ENCODE measurements at places on chromosomes 2 and 18.

- DNase-seq = peak; percentile 2
These were observed 39.0 kb upstream of the MAL start for GRCh38 chr2:94986392-94986963.

DNA sequence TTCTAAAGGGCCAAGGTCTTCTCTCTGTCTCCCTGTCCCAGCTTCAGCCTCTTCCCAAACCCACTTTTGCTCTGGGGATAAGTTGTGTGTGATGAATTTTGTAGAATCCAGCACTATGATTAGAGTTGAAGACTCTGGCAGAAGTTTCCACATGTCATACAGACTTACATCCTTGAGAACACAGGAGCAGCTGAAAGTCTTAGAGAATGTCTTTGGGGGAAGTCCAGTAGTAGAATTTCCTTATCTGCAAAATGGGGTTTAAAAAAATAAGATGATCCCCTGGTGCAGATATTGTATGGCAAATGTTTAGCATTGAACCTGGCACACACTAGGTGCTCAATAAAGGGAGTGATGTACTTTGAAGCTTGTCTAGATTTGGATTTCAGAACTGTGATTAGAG is 65.2 kb downstream of the TMEM247 start:
- DNase-seq = no peak

DNA sequence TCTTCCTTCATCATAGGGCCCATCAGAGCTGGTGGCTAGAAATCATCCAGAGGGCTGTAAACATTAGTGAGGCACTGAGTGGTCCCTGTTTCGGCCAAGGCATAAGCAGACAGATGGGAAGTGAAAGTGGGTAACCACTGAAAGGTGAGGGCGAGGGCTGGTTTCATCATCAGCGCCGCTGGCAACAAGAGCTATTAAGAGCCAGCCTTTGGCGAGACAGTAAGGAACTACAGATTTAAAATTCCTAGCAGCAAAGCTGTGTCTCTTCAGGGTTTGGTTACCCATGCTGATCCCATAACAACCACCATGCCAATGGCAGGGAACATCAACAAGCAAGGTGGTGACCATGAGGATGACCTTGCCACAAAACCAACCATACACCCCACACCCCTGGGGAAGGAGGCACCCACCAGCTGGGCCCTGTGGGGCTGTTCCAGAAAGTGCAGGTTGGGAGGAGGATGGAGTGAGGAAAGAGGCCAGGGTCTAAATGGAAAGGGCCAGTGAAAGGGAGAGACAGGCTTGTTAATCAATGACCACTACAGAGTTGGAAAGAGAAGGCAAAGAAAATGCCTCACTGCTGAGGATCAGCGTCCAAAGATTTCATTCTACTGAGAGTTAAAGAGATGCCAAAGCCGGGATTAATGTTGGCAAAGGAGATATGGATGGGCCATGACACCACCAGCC is 9.0 kb upstream of the SLC20A1 start:
- no peak for DNase-seq

GRCh38 chr2:8300216-8300615 is 381.6 kb upstream of the ID2 start:
- DNase-seq = no peak

GRCh38 chr2:160812830-160813505 is 319.4 kb upstream of the RBMS1 start:
- DNase-seq = no peak

DNA sequence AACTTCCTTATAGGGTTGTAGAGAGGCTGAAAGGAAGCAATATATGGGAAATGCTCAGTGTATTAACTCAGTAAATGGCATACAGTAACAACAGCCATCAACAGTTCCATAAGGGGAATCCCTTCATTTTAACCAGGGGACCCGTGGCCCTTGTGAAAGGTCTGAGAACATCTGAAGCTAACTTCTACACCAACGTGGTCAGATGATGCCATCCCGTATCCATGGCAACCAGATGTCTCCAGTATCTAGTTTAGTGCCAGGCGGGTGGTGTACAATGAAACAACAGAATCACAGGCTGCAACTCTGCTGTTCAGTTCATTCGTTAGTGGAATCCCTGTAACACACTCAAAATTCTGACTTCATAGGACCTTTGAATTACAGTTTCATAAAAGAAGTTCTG is 162.3 kb downstream of the TGIF1 start:
- DNase-seq = no peak

GRCh38 chr18:52341103-52341432 is 1.1 kb downstream of the DCC start:
- DNase-seq = no peak

DNA sequence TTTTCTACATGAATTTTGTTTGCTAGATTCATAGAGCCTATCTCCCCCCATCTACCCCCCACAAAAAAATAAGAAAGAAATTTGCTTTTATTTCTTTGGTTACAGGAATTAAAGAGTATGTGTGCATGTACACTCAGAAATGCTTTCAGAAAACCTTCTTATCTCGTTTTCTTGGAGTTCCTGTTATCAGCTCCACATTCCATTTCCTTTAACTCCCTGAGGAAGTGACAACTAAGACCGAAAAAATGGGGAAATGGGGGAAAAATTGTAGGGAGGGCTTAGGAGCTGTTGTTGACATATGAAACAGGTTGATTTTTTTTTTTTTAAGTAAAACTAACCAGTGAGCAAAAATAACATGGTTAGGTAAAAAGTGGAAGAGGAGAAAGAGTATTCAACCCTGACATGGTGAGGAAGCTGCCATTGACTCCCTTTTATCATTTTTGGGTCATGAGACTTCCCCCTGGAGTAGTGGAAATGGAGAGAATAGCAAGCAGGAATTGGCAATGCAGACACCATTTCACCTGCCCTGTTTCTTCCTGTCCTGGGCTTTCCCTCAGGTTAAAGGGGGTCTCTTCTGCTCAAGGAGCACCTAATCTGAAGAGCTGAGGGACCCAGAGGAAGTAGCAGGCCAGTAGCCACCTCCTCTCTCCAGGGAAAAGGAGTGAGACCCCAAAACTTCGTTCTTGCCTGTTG is 93.5 kb downstream of the OSBPL6 start:
- no peak for DNase-seq

DNA sequence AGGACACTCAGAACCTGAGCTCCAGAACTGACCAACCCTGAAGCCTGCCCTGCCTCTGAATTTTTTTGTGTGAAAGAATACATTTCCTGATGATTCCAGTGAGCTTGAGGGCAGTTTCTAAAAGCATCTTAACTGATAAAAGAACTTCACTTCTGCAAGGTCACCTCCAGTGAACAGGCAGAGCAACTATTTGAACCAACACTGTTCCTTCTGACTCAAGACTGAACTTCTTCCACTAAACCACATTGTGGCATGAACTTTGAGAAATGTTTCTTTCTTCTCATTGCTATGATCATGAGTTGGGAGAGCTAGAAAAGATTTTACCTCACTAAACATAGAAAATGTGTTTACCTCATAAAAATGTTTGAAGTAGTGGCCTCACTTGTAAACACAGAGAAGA is 83.8 kb upstream of the SERTAD2 start:
- no peak for DNase-seq

GRCh38 chr2:176679061-176679669 is 409.9 kb downstream of the MTX2 start:
- DNase-seq = no peak

GRCh38 chr2:220946552-220946951 is 625.6 kb downstream of the EPHA4 start:
- no peak for DNase-seq

DNA sequence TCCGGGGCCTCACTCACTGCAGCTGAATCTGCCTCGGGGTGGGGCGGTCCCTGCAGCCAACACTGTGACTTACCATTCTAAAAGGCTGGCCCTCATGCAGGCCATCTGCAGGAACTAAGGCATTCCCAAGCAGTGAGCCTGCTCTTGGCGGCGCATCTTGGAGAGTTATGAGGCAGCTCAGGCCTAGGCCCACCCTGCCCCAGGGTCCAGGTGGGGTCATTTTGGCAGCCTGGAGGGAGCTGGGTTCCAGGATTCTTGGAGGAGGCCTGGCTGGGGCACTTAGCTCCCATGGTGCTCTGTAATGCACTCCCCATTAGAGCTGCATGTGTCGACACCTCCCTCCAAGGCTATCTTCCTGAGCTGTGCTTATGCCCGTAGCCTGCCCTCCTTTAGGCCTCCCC is 14.8 kb upstream of the BIN1 start:
- no peak for DNase-seq

GRCh38 chr2:169900686-169901085 is 73.4 kb downstream of the UBR3 start:
- DNase-seq = no peak
